GM19239 (cell line): ENCODE measurements at places on chromosomes 2 and 18.

DNA sequence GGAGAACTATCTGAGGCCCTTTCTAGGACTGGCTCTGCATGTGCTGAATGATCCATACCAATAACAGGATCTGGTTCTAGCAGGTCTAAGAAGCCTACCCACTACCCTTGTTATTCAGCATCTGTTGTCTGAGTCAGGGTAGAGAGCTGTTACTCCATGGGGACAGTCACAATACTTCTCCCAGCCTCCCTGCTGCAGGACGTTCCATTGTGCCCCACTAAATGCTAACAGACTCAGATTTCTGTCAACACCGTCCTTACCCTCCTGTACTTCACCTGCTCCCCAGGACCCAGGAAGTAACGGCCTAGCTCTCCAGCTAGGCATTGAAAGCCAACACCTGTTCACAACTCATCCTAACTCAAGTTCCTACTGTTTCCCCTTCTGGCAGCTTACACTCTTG is 719.7 kb upstream of the ID2 start:
- no peak for DNase-seq

DNA sequence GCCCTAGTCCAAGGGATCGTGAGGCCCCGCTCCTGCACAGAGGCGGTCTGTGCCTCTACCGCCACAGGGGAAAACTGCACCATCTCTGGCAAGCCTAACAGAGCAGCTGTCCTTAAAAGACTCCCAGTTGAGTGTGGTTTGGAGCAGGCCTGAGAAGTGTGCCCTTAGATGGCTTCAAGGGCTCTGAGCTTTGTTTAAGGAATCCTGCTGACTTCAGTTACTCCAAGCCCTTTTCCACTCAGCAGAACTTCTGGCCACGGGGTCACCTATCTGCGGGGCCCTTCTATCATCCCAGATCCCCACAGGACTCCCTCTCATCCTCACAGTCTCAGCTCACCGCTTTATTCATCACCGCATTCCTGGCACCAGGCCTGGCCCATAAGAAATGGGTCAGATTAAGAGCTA is 131.5 kb downstream of the CCDC74A start:
- DNase-seq = no peak

- no peak for DNase-seq
These were observed 102.5 kb upstream of the NOSTRIN start for GRCh38 chr2:168699844-168700417.

DNA sequence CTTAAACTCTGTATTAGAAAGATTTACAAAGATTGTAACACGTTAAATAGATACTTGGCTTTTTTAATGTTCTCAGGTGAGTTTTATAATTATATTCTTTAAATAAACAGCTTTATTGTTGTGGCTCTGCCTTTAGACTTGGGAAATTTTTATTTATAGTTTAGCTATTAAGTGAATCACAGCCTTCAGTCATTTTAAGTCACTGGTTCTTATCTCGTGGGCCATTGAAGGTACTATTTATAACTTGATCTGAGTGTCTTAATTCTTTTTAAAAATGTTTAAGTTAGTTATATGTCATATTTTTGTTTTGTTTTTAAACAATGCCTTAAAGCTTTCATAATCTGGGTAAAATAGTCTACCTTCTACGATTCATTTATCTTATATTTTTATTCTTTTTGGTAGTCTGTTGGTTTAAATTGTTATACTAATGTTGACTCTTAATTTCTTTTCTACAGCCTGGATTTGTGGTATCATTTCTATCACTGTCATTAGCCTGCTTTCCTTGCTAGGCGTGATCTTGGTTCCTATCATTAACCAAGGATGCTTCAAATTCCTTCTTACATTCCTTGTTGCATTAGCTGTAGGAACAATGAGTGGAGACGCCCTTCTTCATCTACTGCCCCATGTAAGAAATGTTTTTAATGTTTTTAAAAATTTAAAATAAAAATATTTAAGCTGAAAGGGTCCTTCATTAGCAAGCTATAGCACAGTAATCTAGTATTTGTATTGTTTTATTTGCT is 49.3 kb downstream of the SLC39A10 start:
- no peak for DNase-seq
